RWPE1 (cell line): ENCODE measurements at places on chromosomes 16 and 17.

DNA sequence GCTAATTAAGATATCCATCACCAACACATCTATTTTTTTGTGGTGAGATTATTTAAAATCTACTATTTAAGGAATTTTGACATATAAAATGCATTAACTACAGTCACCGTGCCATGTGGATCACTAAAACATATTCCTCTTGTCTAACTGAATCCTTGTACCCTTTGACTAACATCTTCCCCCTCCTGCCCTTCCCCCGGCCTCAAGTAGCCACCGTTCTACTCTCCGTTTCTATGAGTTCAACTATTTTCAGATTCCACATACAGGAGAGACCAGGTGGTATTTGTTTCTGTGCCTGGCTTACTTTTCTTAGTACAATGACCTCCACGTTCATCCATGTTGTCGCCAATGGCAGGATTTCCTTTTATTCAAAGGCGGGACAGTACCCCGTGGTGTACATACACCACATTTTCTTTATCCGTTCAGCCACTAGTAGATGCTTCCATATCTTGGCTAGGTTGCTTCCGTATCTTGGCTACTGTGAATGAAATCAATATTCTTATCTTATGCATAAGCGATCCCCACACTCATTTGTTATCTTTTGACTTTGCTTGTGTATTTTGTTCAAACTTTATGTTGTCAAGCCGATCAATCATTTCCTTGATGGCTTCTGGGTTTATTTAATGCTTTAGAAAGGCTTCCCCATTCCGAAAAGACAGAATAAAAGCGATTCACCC lies 134.7 kb downstream of the KCNJ12 start:
- no peak for DNase-seq

DNA sequence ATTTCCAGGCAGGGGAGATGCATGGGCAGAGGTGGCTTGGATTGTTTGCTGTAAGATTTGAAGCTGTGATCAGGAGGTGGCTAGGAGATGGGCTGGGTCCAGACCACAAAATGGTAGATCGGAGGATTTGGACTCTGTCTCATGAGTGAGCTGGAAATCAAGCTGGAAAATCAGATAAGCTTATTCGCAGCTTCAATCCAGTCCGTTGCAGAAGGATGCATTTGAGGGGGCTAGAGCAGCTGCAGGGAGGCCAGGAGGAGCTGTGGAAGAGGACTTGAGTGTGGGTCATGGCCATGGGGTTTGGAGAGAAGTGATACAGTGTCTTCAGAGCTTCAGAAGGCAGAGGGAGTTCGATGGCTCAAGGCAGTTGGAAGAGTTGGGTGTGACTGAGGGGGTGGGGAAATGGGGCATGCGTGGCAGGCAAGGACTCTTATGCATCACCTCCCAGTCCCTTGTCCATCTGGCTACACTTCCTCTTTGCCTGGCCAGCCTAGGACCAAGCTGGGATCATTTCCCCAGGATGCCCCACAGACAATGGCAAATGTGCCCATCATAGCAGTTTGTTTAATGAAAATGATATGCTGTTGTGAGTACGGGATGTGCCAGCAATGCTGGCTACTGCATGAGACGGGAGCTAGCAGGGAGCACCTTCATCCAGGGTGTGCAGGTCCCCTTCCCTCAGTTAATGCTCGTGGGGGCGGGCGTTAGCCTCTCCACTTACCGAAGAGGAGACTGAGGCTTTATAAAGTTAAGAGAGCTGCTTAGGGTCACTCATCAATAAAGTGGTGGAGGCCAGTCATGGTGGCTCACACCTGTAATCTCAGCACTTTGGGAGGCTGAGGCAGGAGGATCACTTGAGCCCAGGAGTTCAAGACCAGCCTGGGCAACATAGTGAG lies 20.6 kb downstream of the QPRT start:
- DNase-seq = no peak

DNA sequence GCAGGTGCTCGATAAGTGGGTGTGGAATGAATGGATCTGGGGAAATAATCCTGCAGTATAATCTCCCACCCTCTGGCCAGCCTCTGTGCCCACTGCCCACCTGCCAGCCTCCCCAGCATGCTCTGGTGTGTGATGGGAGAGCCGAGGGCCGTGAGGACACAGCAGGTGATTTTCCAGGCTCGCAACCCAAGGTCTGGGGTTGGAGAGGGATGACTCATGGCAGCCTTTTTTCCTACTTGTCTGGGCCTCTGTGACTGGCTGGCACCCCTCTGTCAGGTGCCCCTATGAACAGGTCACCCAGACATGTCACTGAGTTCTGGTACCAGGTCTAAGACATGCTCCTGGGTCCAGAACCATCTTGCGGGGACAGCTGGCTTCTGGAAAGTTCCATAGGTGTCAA lies 385.7 kb upstream of the TNRC6C start:
- DNase-seq = no peak

- DNase-seq = no peak
Observed at GRCh38 chr17:39210093-39210434, 10.0 kb downstream of the RPL19 start.

DNA sequence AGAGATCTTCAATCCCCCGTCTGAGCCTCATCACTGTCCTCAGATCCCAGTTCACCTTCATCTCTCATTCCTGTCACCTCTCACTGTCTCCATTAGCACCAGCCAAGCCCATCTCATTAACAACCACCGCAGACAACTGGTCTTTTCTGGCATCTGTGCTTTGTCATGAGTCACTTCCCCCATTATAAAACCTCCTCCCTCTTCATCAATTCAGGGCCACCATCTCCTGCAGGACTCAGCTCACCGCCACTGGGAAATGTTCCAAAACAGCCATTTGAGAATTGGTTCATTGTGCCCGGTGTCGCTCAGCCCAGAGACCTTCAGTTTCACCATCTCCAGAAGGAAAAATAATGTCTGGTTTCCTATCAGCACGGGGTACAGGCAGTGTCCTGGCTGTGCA lies 56.9 kb upstream of the TEKT3 start:
- DNase-seq = no peak

- no peak for DNase-seq
Observed at GRCh38 chr16:8391257-8391656, 199.1 kb downstream of the TMEM114 start.

DNA sequence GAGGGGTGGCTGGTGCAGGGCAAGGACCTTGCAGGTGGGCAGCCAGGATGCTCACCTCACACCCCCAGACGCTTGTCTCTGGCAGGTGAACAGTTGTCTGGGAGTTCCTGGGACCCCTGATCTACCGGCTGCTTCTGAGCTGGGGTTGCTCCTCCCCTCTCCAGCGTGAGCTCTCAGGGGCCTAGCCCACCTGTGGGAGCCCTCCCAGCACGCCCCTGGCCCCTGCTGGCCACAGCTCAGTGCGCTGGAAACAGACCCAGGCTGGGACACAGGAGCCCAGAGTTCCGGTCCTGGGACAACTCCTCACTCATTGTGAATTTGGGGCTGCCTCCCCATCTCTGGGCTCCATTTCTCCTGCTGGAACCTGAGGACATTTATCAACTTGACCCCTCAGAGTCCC lies 30.3 kb downstream of the ARHGAP23 start:
- DNase-seq = no peak

- DNase-seq = no peak
Observed at GRCh38 chr16:71424626-71425025, 17.2 kb downstream of the TLE7 start.

GRCh38 chr16:1414532-1415260 lies at the start of gene UNKL:
TSS of gene UNKL (minus strand) at chr16:1414704. CDS start at chr16:1414691, 13 bp downstream.
- peak; percentile 80 for DNase-seq

DNA sequence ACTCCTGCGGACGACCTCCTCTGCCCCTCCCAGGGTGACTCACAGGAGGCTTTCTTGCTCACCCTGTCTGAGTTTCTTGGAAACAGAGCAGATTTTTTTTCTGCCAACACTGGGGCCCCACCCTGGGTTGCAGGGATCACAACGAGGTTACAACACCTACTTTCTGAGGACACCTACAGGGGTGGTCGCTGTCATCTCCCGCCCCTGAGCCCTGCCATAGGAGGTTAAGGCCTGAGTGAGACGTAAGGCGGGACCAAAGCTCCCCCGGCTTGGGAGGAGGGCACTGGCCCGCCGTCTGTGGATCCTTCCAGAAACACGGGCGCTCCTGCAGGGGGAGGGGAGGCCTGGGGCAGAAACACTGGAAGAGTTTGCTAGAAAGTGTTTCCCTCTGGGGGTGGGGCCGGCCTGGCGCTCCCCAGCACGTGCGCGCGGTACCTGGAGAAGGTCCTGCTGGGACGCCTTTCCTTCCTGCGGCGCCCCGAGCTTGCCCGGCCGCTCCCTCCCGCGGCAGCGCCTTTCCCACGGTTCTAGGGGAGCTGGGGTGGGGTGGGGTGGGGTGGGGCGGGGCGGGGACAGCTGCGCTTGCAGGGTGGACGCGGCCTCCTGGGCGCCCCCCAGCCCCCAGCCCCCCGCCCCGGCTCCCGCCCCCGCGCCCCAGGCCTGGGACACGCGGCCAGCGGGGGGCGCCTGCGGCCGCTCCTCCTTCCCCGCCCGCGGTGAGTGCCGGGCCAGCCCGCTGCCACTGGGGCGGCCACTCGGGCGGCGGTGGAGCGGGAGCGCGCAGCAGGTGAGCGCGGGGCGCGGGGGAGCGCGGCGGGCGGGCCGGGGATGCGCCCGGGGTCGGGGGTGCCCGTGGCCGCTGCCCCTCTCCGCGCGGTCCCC lies 20.7 kb upstream of the ADCY7 start:
- peak; percentile 95 for DNase-seq

DNA sequence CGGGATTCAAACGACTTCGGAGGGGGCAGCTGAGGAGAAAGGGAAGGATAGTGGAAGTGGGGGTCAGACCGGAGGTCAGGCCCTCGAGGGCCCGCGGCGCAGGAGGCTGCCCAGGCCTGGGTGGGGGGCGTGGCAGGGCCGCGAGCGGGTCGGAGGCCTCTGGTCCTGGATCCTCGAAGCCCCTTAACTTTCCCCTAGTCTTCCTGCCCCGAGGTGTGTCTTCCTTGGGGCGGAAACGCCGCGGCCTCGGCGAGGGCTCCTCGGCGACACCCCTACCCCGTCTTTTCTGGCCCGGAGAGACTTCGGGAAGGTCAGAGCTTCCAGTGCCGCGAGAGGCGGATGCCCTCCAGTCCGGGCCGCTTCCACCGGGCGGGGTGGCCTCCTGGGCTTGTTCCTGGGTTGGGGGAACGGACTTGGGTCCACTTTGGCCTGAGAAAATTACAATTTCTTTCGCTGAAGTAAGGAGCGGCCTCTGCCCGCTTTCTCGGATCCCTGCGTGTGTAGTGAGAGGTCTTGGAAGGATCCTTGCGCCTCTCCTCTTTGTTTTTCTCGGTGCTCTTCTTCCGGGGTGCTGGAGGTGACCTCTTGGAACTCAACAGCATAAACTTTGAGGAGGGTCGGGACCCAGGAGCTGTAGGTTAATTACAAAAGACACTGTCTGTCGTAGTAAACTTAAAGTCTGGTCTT lies 491 bp downstream of the IST1 start:
- peak; percentile 46 for DNase-seq

DNA sequence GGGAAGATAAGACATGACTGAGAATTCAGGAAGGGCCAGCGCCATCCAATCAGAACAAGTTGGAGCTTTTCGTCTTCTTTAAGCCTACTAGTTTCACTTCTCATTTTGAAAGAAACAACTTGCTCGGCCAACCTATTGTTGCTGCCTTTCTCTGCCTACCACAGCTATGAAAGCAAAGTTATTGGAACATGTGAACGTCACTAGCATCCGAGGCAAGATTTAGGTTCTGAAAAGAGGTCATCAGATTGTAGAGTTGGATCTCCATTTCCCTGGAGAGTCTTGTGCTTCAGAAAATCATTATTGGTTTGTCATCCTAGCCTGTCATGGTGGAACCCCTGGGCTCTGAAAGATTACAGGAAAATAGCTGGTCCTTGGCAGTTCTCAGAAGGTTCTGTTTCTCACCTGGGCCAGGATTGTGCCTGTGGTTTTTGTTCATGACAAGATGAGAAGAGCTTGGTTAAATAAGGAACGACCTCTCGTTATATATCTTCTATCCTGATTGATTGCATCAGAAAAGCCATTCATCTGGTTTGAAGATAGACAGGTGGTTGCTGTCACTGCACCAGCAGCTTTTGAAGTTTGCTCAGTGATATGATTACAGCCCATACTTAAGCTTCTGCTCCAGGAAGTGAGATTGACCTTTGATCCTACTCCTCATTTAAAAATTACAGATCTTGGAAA lies 25.3 kb downstream of the CDH13 start:
- no peak for DNase-seq

GRCh38 chr16:16032271-16032979 lies 83.0 kb downstream of the ABCC1 start:
- DNase-seq = no peak

DNA sequence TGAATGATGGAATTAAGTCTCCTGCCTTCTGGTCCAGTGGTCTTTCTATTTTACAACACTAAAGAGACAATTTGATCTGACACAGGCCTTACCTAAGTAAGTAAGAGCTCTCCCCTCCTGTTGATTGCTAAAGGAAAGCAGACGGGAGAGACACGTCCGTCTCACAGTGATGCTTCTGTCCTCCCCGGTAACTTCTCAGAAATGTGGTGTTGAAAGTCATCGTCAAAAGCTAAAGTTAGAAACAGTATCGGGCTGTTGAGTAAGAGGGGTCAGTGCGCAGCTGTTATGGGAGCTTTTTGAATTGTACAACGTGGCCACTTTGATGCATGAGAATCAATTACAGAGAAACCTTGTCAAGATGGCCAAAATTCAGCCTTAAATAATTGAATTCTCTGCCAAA lies 1.9 kb upstream of the RBFOX1 start:
- DNase-seq = no peak

DNA sequence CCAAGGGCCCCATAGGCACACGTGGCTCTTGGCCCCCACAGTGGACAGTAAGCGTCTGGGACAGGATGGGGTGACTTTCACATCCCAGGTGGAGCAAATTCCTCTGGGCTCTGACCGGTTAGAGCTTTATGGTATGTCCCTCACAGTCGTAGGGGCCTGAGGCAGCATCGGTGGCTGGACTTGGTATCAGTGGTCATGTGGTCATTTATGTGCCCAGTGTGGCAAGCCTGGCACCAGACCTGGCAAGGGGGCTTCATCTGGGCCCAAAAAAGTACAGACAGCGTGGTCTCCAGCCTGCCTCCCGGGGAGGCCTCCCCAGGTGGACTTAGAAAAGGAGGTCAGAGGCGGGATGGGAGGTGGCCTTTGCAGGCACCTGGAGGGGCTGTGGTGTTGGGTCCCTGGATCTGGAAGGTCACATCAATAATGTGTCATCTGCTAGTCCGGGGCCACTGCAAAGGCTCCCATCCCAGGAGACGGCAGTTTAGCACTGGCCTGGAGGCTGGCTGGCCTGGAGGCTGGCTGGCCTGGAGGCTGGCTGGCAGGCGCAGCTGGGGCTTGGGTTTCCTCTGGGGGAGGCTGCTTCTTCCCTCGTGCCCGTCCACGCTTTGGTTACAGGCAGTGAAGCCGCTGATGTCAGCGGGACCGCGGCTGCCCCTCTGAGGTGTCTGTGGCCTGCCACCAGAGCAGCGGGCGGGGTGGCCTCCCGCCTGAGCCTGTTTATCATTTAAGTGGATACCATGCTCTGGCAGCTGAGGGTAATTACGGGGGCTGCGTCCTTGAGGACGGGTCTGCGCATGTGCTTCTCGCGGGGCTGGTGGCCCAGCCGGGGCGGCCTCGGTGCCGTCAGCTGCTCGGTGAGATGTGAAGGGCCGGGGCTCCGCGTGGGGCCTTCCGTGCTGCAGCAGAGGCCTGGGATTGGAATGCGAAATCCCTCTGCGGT lies 20.7 kb upstream of the CBX4 start:
- DNase-seq = no peak
